ENCODE measurements at places on chromosomes 13 and 19.

DNA sequence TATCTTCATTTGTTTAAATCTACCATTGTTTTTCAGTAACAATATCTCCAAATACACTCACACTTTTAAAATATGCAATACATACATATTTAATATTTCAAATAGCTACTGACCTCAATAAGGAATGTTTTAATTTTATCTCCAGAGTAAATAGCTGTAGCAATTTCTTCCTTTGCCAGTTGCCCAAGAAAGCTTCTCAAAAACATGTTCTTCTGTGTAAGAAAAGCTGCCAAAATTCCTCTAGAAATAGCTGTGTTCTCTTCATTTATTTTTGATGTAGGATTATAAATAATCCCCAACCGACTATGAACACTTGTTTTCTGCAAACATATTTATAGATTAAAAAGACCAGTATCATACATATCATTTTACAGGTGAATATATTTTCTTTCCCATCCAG, 150.5 kb downstream of the UGGT2 start:
- no peak for DNase-seq

DNA sequence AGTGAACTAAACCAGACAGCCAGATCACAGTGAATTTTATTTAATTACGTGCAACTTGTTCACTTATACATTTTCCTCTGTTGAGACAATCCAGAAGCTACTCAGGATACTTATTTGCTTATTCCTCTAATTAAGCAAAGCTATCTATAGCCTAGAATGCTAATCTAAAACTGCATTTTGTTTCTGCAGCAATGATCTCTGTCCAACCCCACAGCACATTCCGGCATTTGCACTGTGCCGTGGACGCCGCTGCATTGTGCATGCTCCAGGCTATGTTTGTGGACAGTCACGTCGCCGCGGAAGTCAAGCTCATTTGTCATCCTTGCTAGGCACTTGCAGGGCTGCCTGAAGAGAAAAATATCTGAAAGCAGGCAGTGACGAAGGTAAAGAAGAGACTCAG, 406.9 kb downstream of the RFC3 start:
- DNase-seq: no peak

DNA sequence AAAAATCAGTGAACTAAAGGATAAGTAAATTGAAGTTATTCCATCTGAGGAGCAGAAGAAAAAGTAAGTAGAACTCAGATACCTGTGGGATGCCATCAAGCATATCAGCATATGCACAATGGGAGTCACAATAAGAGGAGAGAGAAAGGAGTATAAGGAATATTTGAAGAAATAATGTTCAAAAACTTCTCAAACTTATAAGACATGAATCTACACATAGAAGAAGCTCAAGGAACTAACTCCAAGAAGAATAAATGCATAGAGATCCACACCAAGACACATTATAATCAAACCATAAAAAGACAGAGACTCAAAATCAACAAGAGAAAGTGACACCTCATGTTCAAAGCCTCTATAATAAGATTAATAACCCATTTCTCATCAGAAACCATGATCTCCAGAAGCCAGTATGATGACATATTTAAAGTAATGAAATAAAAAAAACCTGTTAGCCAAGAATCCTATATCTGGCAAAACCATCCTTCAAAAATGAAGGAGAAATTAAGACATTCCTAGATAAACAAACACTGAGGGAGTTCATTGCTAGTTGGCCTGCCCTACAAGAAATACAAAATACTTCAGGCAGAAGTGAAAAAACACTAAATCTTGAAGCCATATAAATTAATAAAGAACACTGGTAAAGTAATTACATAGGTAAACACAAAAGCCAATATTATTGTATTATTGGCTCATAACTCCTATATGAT, 3.8 kb upstream of the ZNF233 start:
- no peak for DNase-seq

GRCh38 chr19:13104848-13105711, 2.4 kb upstream of the LYL1 start:
- DNase-seq: no peak

DNA sequence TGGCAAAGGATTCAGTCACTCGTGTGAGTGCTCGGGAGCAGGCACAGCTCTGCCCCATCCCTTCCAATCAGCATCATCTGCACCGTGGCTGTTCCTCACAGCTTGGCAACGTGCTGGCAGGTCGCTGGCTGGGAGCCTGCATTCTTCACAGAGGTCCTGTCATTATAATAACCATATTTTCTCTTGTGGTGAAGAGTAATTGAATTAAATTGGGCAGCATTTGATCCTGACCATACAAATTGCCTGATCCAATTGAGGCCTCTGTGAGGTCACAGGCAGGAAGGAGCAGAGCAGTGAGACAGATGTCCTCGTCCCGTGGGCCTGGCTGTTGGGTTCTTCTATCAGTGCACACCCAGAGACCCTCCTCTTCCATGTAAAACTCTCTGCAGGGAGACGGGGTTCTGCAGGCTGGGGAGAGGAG, 407.8 kb downstream of the COG6 start:
- no peak for DNase-seq

DNA sequence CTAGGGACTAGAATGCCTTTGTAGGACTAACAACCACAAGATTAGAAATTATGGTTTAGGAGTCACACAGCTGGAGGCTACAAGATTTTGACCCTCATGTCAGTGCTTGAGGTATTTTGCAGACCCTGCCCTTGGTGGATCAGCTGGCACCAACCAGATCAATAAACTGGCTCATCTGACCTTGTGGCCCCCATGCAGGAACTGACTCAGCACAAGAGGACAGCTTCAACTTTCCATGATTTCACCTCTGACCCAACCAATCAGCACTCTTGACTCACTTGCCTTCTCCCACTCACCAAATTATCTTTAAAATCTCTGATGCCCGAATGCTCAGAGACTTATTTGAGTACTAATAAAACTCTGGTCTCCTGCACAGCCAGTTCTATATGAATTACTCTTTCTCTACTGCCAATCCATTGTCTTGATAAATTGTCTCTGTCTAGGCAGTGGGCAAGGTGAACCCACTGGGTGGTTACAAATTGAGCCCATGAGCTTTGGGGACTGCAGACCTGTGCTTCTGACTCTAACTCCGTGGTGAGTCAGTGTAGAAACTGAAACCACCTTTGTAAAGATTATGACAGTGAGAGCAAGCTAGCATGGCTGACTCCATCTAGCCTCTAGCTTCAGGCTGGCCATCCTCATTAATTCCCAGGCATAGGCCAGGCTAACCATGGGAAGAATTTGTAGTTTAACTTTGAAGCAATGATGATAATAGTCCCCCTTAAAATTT, 33.9 kb upstream of the CEACAM8 start:
- DNase-seq: no peak

DNA sequence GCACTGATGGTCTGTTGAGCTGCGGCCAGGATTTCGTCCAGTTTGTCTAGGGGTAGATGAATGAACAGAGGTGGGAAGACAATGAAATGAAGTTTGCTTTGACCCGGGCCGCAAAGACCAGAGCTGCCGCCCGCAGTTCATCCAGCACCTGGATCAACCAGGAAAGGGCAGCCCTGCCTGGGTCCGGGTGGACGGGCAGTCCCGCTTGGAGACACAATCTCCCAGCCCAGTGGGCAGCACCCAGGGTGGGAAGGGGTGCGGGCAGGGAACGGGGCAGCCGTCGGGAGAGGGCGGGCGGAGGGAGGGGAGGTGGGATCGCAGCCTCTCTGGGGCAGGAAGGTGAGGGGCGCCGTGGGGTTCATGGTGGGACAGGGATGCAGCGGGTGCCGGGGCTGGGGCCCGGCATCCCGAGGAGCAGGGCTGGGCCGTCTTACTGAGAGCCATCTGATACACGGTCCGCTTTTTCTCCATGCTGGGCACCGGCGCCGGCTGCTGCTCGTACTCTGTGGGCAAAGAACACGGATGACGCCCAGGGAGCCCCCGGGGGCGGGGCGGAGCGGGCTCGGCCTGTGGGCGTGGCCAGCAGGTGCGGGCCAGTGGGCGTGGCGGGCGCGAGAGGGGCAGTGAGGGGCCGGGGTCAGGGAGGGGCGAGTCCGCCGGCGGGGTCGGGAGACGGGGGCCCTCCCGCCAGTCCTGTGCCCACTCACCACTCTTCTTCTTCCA, 33.1 kb downstream of the SHANK1 start:
- peak; percentile 43 for DNase-seq

- DNase-seq: no peak
Observed at GRCh38 chr13:72149701-72150100, 282.7 kb upstream of the DACH1 start.

DNA sequence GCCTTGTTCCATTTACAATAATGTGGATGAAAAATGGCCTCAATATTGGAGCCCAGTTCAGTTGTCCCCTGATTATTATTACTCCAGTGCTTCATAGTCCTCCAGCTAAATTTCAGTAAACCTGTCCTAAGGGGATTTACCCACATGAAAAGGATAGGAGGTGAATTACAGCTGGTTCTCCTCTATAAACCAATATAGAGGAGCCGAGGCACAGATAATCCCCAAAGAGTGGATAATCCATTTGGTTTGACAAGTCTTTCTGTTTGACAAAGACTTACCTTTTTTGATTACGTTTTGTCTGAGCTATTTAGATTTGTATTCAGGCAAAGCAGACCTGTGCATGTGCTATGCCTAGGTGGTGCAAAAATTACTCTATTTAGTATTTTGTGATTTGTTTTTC, 2.7 kb downstream of the CNMD start:
- DNase-seq: no peak
